Renal cortex interstitium (tissue), 15 donors: ENCODE measurements at places on chromosomes 7 and 10.

DNA sequence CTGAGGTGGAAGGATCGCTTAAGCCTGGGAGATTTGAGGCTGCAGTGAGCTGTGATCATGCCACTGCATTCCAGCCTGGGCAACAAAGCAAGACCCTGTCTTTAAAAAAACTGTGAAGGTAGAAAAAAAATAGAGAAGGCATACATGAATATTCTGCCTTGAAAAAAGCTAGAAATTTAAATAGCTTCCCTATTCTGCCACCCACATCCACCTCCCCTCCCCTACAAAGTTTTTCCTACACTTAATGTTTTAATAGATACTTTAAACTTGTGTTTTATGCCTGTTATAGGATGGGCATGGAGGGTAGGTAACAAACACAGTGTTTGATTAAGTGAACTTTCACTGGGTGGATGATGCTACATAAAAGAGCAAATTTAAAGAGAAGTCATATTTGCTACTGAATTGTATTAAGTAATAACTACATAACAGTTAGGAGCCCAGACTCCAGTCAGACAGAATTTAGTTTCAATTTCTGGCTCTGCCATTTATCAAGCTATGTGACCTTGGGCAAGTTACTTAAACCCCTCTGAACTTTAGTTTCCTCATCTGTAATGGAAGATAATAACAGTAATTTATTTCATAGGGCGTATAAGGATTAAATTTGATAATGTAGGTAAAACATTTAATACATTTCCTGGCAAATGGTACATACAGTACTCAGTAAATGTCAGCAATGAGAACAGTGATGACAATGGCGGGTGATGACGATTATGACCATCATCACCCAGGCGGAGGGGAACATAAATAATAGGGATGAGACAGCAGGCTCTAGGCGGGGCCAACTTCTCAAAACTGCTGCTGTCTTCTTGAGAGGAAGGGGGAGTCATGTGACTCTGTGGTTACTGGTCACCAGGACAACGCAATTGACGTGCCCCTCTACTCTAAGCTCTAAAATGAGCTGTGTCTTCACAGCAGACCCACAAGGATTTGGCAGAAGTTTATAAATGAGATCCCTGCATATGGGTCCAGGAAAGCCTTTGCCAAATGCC, 15.8 kb downstream of the DNMBP start:
- no peak for DNase-seq

GRCh38 chr7:144384071-144384470, 19.4 kb downstream of the NOBOX start:
- no peak for DNase-seq

DNA sequence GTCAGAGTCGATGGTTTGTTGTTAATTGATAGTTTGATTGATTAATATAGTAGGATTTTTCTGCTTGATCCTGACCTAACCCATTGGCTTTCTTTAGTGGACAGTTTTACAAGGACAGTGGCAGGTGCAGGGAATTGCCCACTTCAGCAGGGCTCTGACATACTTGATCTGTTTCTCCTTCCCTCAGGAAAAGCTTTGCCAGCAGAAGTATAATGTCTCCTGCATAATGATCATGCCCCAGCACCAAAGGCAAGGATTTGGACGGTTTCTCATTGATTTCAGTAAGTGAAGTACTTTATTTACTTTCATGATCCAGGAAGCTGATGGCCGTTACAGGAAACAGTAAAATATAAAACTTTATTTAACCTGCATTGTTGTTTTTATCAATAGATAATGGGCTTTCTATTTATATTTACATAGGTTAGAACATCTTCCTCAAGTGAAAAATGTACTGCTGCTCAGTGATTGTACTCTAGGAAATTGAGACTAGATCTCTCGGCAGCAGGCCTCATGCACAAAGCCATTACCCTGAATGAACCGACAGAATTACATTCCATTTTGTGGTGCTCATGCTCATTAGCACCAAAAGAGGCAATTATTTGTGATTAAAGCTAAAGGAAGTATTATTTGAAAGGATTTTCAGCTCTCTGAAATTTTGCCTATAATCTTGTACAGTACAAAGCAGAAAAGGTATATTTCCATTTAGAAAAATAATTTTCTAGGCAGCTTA, 122.5 kb upstream of the SAMD8 start:
- no peak for DNase-seq

DNA sequence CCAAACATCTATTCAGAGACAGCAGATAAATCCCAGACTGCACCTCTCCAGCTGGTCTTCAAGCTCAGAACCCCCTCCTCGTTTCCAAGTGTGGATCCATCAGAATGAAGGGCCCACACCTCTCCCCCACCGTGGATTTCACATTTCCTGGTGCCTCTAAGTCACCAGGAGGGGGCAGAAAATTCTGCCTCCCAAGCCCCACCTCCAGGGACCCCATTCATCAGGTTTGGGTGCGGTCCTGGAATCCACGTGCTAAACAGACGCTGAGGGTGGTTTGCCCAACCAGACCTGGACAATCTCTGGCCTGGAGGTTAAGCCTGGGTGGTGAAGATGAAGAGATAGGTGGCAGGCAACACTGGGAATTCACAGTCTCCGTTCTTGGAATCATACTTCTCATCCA, 92.4 kb downstream of the WDR11 start:
- DNase-seq, result no peak

GRCh38 chr10:89153116-89153515, 54.0 kb downstream of the CH25H start:
- DNase-seq, result no peak

DNA sequence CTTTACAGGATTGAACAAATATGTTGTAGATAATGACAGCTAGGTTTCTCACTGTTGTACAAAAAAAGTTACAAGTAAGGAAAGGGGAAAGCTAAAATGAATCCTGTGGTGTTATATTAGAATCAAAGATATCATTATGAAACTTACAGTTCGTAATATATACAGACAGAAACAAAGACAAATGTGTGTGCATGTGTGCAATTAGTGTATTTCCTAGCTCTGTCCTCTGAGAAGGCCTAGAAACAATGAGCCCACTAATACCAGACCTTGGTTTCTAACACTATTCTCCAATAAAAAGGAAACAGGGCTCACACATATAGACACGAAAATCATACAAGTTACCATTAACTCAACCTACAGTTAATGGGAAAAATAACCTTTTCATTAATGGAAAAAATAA, 8.0 kb downstream of the KDM7A start:
- no peak for DNase-seq

DNA sequence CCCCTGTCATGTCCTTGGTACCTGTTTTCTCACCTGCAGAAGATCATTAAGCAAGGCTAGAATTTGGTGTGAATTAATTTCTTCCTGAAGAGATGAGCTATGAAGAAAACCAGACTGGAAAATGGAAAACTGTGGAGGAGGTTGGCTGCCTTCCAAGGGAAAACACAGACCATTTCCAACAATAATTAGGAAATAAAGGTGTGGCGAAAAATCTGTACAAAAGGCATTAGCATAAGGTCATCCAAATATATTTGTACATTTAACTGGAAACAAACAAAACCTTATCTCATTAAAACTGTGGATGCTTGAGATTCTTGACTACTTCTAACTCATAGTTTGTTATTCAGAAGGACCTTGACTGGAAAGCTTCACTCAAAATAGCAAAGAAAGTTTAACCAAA, 1.7 kb downstream of the STN1 start:
- DNase-seq, result no peak

DNA sequence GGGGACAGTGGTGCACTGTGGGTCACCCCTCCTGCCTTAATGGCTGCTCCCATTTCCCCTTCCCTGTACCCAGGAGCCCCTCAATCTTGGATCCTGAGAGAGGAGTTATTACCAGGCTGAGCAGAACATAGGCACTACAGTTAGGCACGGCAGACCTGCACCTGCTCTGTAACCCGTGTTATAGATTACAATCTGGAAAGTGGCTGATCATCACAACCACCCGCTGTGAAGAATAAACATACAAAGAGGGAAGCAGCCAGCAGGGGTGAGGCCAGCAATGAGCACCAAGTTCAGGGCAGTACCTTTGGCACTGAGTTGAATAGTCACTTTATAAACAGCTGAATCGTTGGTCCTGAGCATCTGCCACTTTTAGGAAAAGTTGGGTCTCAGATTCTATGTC, 1.7 kb downstream of the CDHR1 start:
- DNase-seq, result no peak

DNA sequence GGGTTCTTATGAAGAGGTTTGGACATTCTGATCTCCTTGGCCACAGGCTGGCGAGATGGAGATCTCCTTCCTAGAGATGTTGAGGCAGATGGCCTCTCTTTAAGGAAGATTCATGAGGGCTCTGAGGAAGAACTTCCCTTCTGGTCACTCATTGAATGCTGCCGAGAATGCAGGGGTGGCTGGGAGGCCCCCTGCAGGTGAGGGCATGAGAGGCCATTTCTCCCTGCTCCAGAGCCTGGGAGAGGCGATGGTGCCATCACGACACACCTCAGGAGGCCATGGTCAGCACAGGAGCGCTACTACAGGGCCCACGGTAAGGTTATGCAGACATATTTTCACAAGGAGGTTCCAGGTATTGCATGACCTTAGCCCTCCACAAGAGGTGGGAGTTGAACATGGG, 40.2 kb downstream of the CXCL12 start:
- DNase-seq, result no peak

DNA sequence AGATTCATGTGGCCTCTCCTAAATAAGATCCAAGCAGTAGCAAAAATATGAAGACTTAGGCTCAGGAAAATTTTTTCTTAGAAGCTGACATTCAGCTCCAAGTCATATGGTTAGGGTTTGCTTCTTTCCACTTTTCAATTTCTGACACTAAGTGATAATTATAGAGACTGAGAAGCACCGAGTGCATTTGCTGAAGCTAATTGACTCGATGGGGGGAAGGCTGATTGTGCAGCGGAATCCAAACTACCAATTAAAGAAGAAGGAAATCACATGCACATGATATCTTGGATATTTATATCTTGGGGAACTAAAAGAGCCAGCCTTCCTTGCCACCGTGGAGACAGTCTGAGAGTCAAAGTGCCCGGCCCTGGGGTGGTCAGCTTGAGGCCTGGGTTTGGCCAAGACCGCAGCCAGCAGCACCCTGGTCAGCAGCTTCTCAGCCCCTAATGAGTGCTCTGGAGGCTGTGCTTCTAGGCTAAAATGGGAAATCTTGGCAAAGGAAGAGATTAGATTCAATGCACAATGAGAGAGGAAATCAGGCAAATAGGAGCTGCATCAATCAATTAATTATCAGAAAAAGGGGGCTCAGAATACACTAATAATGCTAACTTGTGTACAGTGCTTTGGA, 589.3 kb downstream of the NRG3 start:
- DNase-seq, result no peak
